Brain (organoid and tissue), 16 donors: ENCODE measurements at places on chromosomes 1 and 21.

DNA sequence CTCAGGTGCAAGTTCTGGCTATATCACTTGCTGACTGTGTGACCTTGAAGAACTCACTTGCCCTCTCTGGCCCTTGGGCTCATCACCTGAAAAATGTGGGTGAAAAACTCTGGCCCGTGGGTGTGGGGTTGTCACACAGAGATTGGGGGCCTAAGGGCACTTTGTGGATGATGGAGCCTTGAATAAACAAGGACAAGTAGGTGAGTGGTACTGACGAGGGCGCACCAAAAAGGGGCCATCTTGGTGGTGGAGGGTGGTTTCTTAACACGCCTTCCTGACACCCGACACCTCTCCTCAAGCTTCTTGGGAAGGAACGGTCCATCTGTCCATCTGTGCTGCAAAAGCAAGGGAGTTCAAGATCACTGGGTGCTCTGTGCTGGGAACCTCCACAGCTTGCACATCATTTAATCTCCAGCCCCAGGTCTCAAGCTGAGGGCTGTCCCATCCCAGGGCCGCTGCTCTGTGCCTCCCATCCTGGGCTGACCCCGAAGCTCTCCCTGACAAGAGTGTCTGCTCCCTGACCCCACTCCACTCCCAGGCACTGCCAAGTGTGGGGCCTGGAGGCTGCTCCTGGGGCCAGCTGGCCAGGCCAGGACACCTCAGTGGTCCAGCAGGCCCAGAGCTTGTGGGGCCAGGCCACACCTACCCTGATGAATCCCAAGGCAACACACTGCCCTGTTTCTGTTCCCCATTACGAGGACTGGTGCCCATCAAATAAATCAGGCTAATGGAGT is 97.3 kb downstream of the GLIS1 start:
- no peak for DNase-seq

DNA sequence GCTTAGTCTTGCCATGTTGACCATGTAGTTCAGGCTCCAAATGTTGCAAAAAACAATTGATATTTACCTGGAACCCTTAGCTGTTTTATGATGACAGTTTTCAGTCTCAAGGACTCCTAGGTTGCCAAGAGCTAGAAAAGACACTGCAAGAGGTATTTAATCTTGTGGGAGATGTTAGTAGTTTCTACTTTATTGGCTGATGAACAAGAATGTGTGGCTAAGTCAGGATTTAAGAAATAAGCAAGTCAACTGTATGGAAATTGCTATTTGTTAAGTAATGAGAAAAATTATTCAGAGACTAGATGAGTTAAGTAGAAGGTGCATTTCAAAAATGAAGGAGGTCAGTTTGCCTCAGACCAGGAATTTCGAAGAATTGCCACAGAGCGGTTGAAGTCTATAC is 639.7 kb upstream of the USP24 start:
- DNase-seq, result no peak

DNA sequence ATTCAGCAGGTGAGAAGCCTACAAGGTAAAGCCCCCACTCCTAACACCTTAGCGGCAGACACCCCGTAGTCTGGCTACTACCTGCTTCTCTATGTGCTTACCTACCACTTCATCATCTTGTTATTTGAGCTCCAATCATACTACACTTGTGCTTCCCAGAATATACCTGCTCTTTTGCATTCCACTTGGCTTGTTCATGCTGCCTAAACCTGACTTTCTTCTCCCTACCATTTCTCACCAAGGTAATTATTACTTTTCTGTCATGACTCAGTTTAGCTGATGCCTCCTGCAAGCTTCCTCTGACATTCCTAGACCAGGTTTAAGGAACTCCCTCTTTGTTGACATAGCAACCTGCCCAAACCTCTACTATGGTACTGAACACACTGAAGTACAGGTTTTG is 495.6 kb upstream of the C1orf87 start:
- no peak for DNase-seq

GRCh38 chr1:7479571-7479970 is 291.5 kb upstream of the VAMP3 start:
- DNase-seq, result no peak

DNA sequence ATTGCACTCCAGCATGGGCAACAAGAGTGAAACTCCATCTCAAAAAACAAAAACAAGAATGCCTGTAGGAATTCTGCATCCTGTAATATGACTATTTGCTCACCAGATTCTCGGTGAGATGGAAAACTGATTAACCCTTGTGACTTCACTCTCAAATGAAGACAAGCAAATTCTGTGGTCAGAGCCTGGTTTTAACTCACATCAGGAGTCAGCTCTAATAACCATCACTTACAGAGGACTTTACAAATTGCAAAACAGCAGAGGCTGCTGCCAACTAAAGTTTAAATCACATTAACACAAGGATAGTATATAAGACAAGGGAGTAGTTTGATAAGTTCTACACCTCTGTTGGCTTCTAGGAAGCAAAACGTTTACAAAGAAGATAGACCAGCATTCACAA is 35.7 kb upstream of the FAM163A start:
- no peak for DNase-seq

- DNase-seq, result no peak
Measured at GRCh38 chr1:17027403-17027802, 15.7 kb upstream of the ATP13A2 start.
